ENCODE measurements at places on chromosomes 1 and 21. TPM values are rescaled to one million over a fixed set of nuclear protein-coding genes. Genes with fewer than 3 reads are reported as not detected.

Gene GJA9
- 0.11 TPM for polyA plus RNA-seq

Gene GBP6
- 0.03 TPM for polyA plus RNA-seq

Gene AGO3
- 4.4 TPM for polyA plus RNA-seq

Gene INAVA
- 0.07 TPM for polyA plus RNA-seq

Gene PFKFB2
- polyA plus RNA-seq: 45.7 TPM

All from heart left ventricle (tissue), 16 donors.